ENCODE measurements at places on chromosomes 2 and 18. TPM values are rescaled to one million over a fixed set of nuclear protein-coding genes. Genes with fewer than 3 reads are reported as not detected.

Gene NCKAP5
- not detected for total RNA-seq

Gene GREB1
- total RNA-seq = 0.43 TPM

Gene CYBRD1
- total RNA-seq = 0.15 TPM

Gene RTP5
- total RNA-seq = not detected

Gene STRADB
- 31.3 TPM for total RNA-seq

Gene RGPD6
- 2.6 TPM for total RNA-seq

Gene COPS9
- total RNA-seq = 110 TPM

Gene HRH4
- total RNA-seq = not detected

Gene MOGAT1
- total RNA-seq = not detected

Gene ZBTB7C
- total RNA-seq = 0.53 TPM

Gene GKN1
- not detected for total RNA-seq

Gene ITM2C
- 12.2 TPM for total RNA-seq

Gene OTOS
- not detected for total RNA-seq

Gene KLHL14
- not detected for total RNA-seq

Gene PSMA8
- 1.2 TPM for total RNA-seq

Gene POMC
- total RNA-seq = 2.8 TPM

Gene PLA2R1
- not detected for total RNA-seq

Gene CDK15
- not detected for total RNA-seq
